ENCODE measurements at places on chromosomes 3 and 15.

DNA sequence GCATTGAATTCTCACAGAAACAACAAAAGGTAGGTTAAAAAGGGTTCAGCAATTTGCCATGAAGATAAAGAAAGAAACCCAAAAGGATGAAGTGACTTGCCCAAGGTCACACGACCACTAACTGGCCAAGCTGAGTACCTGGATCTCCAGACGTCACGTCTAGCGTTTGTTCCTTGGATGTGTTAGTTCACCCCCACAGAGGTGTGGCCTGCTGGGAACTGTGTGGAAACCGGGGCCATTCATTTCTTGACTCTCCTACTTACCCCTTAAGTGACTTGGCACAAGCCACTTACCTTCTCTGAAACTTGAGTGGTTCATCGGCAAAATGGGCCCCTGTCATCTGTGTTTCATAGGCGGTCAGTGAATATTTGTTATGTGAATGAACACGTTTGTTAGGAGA is 244.3 kb upstream of the SLCO3A1 start:
- DNase-seq: no peak

- DNase-seq: peak; percentile 14
Measured at GRCh38 chr3:129278966-129279906, 566 bp downstream of the HMCES start.

DNA sequence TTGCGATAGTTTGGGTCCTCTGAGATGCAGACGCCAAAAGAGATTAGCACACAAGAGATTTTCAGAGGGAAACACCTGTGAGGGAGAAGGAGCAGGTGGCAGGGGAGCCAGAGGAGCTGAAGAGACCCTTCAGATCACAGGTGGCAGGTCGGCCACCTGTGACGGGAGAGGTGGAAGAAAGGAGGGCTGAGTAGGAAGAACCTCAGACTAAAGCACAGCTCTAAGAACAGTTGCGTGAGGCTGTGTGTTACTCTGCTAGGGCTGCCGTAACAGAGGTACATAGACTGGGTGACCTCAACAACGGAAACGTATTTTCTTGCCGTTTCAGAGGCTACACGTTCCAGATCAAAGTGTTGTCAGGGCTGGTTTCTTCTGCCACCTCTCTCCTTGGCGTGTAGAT is 38.5 kb downstream of the C2CD4A start:
- no peak for DNase-seq

- no peak for DNase-seq
Measured at GRCh38 chr3:150773616-150774192, 10.7 kb upstream of the SIAH2 start.

DNA sequence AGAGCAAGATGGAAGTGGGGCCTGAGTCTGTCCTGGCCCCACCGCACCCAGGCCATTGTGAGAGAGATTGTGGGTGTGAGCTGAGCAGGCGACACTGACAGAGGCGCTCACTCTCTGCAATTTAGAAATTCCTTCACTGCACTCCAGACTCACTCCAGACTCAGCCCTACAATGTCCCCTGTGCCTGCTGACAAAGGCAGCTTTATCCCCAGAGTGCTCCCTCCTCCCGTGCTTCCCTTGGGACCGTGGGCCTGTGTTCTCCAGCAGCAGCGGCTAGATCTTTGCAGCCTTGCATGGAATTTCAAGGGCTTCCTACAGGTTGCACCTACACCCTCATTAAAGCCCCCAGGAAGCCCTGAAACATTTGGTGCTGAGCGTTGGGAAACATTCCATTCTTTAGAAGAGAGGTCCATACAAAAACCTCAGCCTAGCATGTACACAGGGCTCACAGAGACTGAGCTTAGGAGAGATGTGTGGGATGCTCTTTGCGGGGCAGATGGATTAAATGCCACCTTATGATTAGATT is 1.3 kb upstream of the IL16 start:
- DNase-seq: no peak

- no peak for DNase-seq
Measured at GRCh38 chr3:176987901-176988650, 209.2 kb downstream of the TBL1XR1 start.

- no peak for DNase-seq
Measured at GRCh38 chr3:107430214-107430995, 53.2 kb downstream of the CCDC54 start.

DNA sequence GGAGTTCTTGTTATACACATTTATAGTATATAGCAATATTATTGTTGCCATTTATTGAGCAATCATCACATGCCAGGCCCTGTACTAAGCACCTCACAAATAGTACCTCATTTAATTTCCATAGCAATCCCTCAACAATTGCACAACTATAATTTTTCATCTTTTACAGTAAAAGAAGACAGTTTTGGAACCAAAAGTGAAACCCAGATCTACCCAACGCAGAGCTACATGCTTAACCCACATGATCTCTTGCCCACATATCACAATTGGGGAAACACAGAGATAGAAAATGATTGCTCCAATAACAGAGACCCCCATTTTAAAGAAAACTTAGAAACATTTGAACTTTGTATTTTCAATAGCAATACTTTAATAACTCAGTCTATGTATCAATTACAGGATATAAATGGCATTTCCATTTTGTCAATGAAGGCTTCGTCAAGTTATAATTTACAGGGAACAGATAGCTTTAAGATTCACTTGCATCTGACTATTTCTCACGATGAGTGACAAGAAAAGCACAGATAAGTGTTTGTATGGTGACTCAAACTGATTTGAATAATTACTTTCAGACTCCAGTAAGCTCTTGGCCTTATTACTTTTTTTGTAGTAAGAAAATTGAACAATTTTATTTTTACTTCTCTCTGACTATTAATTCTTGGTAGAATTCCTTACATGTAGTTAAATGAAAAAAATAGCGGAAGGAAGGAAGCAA is 38.7 kb upstream of the CCDC50 start:
- DNase-seq: no peak

DNA sequence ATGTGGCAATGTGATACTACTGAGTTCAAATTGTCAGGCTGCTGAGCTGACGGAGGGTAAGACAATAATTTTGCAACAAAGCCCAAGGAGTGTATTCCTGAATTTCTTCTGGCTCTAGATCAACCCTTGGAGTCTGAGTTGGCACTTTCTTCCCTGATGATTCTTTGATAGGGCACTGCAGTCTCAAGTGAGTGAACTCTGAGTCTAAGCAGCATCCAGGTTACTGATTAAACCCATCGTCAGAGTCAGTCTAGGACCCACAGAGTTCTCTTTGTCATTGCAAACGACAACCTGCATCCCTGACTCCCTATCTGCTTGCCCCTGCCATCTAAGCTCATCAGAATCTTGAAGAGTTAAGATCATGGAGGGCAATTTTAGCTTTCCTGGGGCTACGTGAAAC is 58.6 kb downstream of the MME start:
- no peak for DNase-seq
